Effector memory CD4-positive, alpha-beta T cell (primary cell): ENCODE measurements at places on chromosomes 16 and 17.
A peak's percentile ranks its signal among the peaks of the same experiment; 100 is the strongest.

GRCh38 chr16:77220427-77220826 is 21.2 kb downstream of the SYCE1L start:
- no peak for DNase-seq

DNA sequence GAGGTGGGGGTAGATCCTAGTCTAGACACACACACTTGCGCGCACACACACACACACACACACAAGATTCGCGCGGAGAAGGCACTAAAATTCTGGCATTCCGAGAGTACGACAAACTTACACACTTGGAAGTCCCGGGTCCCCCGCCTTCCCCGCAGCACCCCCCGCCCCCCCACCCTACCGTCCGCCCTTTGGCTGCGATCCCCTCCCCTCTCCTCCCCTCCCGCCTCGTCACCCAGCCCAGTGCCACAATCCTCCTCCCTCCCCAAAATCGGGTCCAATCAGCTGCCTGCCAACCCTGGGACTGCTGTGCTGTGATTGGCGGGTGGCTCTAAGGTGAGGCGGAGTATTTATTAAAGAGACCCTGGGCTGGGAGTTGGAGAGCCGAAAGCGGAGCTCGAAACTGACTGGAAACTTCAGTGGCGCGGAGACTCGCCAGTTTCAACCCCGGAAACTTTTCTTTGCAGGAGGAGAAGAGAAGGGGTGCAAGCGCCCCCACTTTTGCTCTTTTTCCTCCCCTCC is at the start of gene SOX9:
TSS of gene SOX9 (plus strand) at position 379 of the 522 bp plus-strand sequence. CDS start 372 bp downstream, outside the sequence.
- DNase-seq = no peak

DNA sequence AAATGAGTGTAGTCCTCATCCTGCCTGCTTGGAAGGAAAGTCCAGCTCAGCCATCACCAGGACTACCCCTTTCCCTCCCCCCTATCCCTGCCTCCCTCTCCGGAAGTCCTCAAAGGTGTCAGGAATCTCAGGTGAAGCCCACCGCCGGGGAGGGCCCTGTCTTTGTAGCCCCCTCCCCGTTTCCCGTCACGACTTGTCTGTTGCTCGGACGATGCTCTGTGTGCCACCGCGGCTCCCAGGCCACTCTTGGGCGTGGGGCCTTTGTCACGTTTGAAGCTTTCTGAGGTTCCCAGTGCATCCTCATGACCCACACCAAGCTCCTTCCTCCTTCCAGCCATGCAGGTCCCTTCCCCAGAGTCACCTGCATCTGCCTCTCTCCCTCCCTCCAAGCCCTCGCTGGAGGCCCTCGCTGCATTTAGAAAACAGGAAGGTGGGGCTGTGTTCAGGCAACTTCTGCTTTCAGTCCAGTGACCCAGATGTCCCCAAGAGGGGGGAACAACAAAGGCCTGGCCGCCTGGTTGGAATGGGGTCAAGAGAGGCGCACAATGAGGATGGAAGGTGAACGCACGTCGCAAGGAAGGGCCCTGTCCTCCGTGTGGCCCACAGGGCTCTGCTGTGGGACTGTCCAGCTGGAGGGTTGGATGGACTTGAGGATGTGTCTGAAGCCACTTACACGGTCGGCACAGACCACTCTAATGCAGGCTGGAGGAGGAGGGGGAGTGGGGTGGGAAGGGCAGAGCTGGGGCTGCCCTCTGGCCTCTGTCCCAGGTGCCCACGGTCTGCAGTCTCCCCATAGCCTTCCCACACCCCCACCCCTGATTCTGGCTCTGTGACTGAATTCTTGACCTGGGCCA is 59.9 kb downstream of the OR1D5 start:
- DNase-seq = no peak

GRCh38 chr17:15384142-15384787 is 42.9 kb upstream of the TEKT3 start:
- DNase-seq = no peak

DNA sequence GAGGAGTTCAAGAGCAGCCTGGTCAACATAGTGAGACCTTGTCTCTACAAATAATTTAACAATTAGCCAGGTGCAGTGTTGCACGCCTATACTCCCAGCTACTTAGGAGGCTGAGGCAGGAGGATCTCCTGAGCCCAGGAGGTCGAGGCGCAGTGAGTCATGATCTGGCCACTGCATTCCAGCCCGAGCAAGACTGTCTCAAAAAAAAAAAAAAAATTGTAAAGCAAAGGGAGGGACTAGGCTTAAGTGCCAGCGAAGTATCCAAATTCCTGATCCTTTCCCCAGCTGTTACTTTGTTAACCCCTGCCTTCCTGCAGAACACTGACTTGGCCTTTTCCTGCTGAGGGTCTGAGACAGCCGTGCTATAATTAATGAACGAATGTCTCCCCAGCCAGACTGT is 2.7 kb downstream of the GDPD3 start:
- DNase-seq = no peak

GRCh38 chr16:13936596-13937081 is 16.7 kb downstream of the ERCC4 start:
- DNase-seq = no peak

- DNase-seq = peak; percentile 39
Measured at GRCh38 chr17:74864866-74865395, 5.2 kb upstream of the GRIN2C start.

DNA sequence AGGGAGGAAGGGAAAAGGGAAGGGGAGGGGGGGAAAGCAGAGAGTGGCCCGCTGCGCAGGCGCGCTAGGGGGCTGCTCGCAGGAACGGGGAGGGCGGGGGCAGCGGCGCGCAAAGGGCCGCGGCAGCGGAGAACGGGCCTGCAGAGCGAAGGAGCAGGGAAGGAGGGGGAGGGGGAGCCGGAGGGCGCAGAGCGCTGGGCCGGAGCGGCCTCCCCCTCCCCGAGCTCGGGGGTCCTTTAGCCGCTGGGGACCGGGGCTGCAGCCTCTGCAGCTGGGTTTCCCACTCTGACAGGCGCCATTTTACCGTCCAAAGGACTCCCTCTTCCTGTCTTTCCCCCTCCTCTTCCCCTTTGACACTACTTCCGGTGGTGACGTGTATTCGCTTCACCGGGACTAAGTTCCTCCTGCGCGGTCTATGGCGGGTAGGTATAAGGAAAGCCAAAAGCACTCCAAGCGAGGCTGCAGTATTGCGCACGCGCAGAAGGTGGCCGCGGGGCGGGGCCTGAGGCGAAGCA is at the start of gene CTDNEP1:
TSS of gene CTDNEP1 (minus strand) at position 74 of the 515 bp plus-strand sequence. CDS start 438 bp downstream, outside the sequence.
- peak; percentile 100 for DNase-seq

- peak; percentile 29 for DNase-seq
Measured at GRCh38 chr16:21656795-21657768, 4.7 kb upstream of the IGSF6 start.

- no peak for DNase-seq
Measured at GRCh38 chr17:71113347-71113746, 944.0 kb downstream of the KCNJ2 start.

GRCh38 chr17:61384692-61385576 is 14.7 kb upstream of the TBX2 start:
- no peak for DNase-seq

DNA sequence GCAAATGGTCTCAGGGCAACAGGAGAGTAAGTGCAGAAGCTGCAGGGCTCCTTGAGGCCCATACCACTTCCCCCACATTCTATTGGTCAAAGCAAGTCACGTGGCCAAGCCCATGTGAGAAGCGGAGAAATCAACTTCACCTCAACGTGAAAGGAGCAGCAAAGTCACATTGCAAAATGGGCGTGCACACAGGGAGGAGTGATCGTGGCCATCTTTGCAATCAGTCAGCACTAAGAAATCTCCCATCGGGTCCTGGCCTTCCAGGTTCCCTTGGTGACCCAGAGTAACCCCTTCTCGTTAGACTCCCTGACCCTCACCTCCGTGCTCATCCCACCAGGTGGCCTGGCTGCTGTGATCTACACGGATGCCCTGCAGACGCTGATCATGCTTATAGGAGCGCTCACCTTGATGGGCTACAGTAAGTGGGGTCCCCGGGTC is 38.0 kb downstream of the SLC5A11 start:
- no peak for DNase-seq

GRCh38 chr16:2154533-2155090 is 970 bp upstream of the TRAF7 start:
- no peak for DNase-seq

GRCh38 chr17:39981207-39981741 is 667 bp downstream of the PSMD3 start:
- DNase-seq = no peak

DNA sequence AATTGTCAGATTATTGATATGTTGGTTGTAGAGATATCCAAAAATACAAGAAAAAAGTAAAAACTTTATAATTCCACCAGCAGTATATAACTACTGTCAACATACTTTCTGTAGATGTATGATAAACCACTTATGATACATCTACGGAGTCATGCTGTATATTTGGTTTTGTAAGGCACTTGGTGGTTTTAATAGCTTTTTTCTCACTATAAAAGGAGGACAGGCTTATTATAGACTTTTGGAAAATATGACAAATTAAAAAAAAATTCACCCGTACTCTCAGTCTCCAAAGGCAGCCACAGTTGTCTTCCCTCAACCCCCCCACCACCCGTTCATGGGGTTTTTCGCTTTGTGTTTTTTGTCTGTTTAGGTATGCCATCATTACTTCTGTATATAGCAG is 14.8 kb downstream of the RAI1 start:
- no peak for DNase-seq

DNA sequence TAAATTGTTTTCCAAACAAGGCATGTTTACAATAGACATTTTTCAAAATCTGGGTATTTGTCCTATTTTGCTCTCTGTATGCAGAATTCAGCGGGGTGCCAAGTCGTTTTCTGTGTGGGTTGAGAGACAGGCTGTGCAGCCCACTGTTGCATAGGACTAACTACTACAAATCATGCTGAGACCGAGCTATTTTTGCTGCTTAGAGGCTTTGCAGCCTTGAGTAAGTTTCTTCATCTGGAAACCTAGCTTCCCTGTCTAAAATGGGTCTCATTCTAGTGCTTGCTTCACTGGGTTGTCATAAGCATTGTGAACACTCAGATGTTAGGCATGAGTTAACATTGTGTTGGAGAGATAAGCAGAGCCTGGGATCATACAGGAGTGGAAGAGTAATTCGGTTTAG is 1.3 kb downstream of the PRPSAP2 start:
- DNase-seq = no peak

- DNase-seq = no peak
Measured at GRCh38 chr16:79320956-79321355, 279.6 kb downstream of the MAF start.

GRCh38 chr16:55077266-55077665 is 146.6 kb downstream of the IRX5 start:
- DNase-seq = no peak

GRCh38 chr17:81519284-81520020 is 6.9 kb upstream of the ACTG1 start:
- DNase-seq = peak; percentile 66

DNA sequence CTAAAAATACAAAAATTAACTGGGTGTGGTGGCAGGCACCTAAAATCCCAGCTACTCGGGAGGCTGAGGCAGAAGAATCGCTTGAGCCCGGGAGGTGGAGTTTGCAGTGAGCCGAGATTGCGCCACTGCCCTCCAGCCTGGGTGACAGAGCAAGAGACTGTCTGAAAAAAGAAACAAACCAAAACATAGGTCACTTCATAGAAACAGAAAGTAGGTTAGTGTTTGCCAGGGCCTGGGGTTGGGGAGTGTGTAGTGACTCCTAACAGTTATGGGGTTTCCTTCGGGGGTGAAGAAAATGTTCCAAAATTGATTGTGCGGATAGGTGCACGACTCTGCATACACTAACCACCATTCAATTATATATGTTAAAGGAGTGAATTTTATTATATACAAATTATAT is 59.2 kb downstream of the ATP2C2 start:
- no peak for DNase-seq

DNA sequence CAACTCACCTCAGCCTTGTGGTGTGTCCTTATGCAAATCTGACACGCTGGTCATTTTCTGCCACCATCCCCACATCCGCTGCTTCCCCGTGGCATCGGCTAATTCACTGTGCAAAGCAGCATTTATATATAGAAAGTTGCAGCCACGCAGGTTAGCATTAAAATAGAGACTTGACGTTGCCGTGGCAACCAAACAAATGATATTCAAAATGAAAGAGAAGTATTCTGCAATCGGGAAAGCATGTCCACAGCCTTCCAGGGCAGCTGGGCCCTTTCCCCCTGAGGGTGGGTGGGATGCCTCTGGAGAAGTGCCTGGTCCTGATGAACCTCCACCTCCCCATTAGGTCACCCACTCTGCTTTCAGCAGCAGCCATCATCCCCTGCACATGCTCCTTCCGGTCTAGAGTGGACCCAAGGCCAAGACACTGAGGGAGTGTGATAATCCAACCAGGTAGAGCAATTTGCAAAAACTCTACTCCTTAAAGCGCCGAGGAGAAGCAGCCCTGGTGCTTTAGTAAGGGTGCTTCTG is 138.7 kb downstream of the GAS7 start:
- DNase-seq = no peak

DNA sequence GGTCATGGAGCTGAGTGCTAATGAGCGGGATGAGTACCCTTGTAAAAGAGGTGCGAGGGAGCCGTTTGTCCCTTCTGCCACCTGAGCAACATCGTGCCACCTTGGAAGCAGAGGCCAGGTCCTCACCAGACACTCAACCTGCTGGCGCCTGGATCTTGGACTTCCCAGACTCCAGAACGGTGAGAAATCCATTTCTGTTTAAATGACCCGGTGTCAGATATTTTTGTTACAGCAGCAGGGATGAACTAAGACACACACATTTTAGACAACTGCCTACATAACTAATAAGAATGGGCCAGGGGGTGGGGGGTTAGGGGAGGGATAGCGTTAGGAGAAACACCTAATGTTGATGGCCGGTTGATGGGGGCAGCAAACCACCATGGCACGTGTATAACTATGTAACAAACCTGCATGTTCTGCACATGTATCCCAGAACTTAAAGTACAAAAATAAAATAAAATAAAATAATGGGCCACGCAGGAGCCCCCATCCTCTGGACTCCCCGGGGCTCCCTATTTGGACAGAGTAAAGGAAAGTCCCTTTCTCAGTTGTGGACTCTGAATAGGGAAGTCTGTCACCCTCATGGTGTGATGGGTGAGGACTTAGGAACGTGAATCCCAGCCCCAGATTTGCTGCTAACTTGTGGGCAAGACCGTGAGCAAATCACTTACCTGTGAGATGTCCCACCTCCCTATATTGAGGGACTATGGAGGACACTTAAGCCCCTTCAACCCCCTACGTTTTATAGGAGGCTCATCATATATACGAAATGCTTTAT is 60.6 kb upstream of the DNAH17 start:
- DNase-seq = no peak

GRCh38 chr16:1152651-1153259 is at the start of gene CACNA1H:
TSS of gene CACNA1H (plus strand) at chr16:1153106. CDS start at chr16:1153738, 632 bp downstream.
- DNase-seq = peak; percentile 45

DNA sequence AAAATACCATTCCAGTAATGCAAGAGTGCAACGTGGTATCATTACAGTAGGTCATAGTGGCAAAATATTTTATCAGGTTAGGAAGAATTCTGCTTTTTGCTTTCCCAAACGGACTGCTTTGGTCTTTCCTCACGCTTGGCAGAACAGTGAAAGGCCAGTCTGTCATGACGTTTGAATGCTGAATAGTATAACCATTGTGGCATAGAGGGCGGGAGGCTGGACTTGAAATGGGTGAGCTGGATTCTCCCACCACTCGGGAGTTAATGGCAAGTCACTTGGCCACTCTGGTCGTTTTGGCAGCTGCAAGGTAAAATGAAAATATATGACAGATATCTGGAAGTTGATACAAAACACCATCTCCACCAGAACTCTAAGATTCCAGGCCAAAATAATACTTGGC is 391.2 kb downstream of the MAF start:
- DNase-seq = no peak

- no peak for DNase-seq
Measured at GRCh38 chr17:29401258-29401657, 11.1 kb downstream of the TAOK1 start.

GRCh38 chr17:80621335-80621996 is 76.8 kb downstream of the RPTOR start:
- DNase-seq = no peak
